ENCODE measurements at places on chromosomes 1 and 21.

- DNase-seq, result no peak
Measured at GRCh38 chr1:26020941-26021646, 481 bp upstream of the EXTL1 start.

DNA sequence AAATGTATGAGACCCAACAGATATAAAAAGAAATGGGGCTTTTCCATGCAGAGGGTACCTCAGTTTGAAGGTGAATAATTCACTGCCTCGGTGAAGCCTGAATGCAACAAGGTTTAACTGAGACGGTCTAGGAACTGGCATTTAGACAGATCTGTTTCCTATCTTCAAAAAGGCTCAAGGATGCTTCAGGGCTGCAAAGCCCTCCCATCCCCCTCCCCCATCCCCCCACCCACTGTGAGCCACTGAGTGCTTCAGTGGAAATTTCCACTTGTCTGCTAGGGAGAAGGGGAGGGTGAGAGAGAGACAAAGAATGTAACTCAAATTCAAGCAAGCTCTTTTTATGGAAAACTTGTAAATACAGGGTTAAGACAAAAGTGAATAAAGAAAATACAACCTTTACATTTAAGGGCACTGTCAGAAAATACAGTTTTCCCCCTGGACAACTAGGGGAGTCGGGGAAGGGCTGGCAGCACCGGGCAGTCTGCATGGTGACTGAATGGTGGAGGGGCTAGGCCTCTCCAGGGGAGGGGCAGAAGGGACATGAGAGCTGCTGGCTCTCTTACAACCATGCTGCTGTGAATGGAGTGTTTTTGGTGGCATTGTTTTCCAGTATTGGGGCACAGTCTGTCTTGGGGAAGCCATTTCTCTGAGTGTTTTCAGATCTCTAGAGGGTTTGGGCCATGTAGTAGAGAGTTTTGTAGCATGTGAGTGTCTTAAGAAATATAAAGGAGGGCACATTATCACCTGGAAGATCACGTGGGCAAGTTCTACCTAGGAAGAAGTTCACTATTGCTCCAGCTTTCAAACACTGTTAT lies 56.7 kb downstream of the MRPS6 start:
- no peak for DNase-seq

DNA sequence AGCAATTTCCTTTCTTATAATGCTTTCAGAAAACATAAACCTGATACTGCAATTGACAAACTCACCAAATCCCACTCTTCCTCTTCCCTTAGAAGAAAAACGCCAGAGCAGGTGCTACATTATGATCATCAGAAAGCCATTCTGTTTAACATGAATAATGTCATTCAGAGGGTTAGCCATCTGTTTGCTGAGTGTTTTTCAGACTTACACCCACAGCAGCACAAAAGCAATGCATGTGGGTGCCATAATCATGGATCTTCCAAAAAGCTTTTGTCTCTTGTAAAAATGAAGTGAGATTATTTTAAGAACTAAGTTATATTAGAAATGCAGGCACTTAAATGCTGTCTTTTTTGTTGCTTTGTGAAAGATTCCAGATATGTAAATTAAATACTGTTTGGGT lies 204.6 kb upstream of the TMPRSS15 start:
- no peak for DNase-seq

DNA sequence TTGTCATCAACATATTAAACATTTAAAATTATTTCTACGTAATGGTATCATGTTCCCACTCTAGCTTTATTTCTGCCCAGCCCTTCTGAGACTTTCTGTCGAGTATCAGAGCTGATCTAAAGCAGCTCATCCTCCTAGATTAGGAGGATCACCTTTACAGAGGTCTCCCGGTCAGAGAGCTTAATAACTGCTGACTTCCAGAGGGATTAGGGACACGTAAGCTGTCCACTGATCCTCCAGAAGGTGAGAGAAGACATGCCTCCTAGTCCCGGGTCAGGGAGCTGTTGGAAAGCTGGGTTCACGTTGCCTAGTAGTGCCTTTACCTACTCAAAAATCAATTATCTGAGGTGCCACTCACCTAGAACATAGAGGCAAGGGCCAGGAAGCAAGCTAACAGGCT lies 31.2 kb upstream of the NADK start:
- no peak for DNase-seq

DNA sequence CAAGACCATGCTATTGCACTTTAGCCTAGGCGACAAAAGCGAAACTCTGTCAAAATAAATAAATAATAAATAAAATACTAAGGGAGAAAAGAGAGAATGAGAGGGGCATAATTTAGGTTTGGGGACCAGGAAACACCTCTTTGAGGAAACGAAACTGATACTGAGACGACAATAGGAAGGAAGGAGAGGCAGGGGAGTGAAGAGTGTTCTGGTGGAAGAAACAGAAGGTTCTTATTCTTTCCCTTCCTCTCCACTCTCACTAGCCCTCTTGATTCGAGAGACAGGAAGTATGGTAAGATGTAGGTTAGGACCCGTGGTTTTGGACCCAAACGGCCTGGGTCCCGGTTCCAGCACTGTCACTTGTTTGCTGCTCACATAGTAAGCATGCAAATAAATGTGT lies 1.6 kb upstream of the NKAIN1 start:
- DNase-seq, result no peak

DNA sequence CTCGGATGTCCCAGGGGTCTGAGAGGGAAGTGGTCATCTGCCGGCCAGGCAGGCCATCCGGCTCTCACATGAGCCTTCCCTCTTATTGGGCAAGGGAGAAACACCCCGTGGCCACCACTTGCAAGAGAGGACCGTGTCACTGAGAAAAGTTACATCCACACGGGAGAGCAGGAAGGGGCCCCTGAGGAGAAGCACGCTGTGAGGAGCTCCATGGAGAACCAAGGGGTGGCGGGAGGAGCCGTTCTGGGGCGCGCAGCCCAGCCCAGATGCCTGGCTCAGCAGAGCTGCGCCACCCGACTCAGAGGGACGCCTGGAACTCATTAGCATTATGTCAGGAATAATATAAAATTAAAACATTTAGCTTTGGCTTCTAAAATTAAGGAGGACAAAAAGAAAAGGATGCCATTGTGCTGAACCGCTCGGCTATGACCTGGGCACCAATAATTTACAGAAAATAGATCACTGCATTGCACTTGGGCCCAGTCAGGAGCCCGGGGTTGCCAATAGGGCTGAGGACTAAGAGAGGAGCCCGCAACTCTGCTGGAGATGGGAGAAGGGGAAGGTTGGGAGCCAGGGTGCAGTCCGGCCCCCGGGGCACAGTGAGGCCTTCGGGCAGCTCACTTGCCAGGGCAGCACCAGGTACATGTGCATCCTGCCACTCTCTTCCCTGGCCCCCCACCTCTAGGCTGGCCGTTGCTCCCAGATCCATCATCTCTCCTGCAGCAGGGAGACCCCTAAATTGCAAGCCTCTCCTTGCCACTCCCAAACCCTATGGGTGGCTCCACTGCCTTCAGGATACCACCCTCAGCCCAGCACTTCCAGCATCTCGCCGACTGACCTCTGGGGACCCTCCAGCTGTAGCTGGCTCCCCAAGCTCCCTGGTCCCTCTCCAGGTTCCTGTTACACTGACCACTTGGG lies 84.8 kb downstream of the DMRTB1 start:
- no peak for DNase-seq

- DNase-seq, result no peak
Measured at GRCh38 chr1:67144696-67145095, 9.9 kb upstream of the C1orf141 start.

GRCh38 chr1:86289161-86289560 lies 107.0 kb downstream of the ODF2L start:
- DNase-seq, result no peak

- no peak for DNase-seq
Measured at GRCh38 chr1:162632698-162633080, 425 bp downstream of the DDR2 start.

DNA sequence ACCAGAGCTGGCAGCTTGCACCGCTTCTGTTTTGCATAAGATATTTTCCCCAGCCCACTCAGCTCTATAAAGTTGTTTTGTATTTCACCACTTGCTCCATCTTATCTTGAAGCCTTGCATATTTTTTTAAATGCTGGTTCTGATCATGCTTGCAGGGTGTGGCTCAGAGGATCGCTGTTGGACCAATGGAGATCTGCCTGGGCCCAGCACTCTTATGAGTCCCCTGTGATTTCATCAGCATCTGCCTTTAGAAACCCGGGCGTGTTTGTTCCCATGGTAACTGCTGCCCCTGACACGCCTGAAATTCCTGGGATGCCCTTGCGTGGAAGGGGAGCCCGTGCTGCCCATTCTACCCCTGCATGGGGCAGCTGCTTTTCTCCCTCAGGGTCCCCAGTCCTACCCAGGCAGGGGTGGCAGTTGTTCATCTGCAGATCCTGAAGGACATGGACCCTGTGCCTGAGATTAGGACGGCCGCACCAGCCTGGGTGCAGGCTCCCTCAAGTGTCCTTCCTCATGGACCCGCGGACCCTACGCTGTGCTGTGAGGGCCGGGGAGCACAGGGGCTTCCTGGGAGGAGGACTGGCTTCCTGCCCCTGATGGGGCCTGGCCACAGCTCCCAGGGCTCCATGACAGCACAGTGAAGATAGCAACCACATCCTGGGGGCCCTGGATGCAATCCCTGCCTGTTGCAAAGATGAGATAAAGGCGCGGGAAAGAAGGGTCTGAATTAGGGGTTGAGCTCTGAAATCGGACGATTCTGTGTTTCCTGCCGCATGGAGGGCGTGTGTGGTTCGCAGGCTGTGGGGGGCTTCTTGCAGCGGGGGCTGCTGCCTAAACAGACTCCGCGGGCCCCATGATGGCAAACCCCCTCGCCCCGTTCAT lies 226.5 kb downstream of the SDCCAG8 start:
- no peak for DNase-seq

- DNase-seq, result no peak
Measured at GRCh38 chr1:41368366-41368765, 7.1 kb downstream of the FOXO6 start.

- no peak for DNase-seq
Measured at GRCh38 chr1:11098931-11099309, 749 bp downstream of the EXOSC10 start.

DNA sequence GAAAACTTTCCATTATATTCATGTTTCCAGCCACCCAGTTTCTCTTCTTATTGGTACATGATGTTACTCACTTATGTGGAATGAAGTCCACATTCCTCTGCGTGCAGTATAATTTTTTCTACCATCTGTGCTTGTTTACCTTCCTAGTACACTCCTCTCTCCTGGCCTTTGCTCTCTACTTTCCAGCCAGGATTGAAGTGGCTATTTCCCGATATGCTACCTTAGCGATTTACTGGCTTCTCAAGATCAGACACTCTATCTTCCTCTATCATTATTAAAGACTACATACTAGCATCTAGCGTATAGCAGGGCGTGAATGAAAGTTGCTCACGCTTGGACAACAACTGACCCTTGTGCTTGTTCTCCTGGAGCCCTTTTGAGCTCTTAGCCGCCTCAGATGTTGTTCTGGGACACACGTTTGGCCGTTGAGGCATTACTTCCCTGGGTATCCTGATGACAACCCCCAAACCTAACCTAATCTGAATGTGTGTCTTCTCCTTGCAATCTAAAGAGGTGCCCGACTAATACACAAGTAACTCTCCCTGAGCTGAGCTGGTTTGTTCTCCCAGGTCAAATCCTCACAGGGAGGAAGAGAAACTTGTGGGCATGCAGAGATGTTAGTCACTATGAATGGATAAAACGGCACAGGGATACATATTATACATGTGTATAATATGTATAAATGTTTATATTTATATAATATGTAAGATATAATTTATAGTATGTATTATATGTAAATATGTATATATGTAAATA lies 13.4 kb upstream of the MTARC2 start:
- no peak for DNase-seq

DNA sequence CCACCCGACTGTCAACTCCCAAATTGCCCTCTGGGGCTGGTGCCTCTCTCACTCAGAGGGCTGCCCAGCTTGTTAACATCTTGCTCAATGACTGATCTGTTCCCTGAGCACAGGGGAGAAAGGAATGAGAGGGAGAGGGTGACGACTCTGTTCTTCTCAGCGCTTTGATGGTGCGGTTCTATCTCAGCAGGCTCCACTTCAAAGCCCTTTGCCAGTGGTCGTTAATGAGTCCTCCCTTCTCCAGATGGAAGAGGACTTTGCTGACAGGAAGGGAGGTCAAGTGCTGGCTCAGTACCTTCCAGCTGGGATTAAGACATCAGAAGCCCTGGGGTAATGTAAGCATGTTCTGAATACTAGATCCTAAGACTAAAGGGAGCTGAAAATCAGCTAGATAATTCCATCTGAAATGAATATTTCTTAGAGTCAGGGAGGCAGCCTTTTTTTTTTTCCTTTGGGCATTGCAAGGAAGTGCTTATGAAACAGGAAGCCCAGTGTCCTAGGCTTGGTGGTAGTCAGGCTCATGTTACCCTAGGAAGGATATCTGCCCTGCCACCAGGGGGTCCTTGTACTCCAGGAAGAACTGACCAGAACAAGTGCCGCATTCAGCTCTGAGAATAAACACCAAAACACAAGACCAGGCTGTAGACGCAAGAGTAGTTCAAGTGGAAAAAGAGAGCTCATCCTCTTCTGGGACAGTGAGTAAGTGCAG lies 4.7 kb downstream of the FMOD start:
- no peak for DNase-seq

GRCh38 chr1:48530727-48531351 lies 58.8 kb upstream of the SPATA6 start:
- DNase-seq, result peak; percentile 33

GRCh38 chr1:14597343-14598006 lies 1.0 kb upstream of the KAZN start:
- no peak for DNase-seq

DNA sequence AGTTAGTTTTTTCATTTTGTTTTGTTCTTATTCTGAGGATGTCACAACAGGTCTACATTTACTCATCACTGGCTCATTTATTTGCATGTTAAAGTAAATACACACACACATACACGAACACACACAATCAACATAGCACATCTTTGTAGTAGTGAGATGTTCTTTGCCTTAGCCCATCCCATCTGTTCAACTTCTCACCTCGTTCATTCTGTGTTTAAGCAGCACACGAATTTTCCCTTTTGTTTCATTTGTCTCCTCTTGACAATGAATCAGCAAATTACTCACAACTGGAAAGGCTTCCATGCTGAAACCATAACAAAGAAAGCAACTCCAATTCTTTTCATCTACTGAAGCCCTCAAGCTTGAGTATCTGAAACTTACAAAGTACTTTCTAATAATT lies 133.3 kb upstream of the CHRM3 start:
- no peak for DNase-seq

DNA sequence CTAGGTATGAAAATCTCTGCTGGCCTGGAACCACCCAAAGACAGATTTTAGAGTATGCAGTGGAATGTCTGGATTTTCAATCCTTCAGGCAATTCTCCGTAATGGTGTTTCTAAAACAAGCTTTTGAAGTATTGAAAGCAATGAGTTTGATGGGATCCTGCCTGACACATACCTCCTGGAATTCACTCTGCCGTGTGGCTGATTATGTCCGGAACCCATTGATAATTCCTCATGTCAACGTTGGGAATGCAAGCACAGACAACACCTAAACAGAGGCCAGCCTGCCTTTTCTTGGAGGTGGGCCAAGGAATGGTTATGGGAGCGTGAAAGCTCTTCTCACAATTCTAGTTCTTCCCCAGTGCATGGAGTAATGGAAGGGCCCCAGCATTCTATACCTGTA lies 168.9 kb upstream of the HMCN1 start:
- DNase-seq, result no peak

GRCh38 chr1:236851871-236852270 lies 56.8 kb downstream of the MTR start:
- no peak for DNase-seq

GRCh38 chr1:66752000-66752592 lies at the start of gene DYNLT5:
TSS of gene DYNLT5 (plus strand) at chr1:66752459. CDS start at chr1:66754659, 2,200 bp downstream.
- no peak for DNase-seq
